Small intestine (tissue), 16 donors: ENCODE measurements at places on chromosomes 2 and 18.

- H3K27ac ChIP-seq: no peak overlapping the region
- DNase-seq: peak; percentile 36
- H3K27me3 ChIP-seq: no peaks in the 10 kb centered on the region
- peaks cover 10% of the 10 kb centered on the region for H3K4me1 ChIP-seq
- no peak overlapping the region for H3K4me3 ChIP-seq
These were observed 105.8 kb upstream of the LYPD6 start for GRCh38 chr2:149224543-149224942.

- H3K36me3 ChIP-seq: no peaks in the 10 kb centered on the region
- no peaks in the 10 kb centered on the region for H3K4me1 ChIP-seq
These were observed 437.2 kb upstream of the PKDCC start for GRCh38 chr2:41610501-41611190.

DNA sequence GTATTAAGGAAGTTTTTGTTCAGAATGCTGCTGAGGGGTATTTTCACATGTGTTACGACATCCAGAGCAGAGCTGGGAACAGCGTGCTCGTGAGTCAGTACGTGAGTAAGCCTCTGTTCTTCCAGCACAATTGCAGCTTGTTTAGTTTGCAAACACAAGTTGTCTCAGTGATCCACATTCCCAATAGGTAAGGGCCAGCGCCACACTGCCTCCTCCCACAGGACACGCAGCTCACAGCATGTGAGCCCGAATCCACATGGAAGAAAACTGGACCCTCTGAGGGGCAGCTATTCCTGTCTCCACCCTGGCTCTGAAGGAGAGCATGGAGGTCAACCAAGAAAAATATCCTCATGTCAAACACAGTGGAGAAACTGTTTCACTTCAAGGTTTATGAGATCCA is 173.9 kb upstream of the PID1 start:
- DNase-seq: no peak
- H3K4me3 ChIP-seq: no peak overlapping the region
- H3K4me1 ChIP-seq: no peaks in the 10 kb centered on the region
- H3K27me3 ChIP-seq: no peaks in the 10 kb centered on the region
- peak overlapping the region; percentile 6 for H3K27ac ChIP-seq

DNA sequence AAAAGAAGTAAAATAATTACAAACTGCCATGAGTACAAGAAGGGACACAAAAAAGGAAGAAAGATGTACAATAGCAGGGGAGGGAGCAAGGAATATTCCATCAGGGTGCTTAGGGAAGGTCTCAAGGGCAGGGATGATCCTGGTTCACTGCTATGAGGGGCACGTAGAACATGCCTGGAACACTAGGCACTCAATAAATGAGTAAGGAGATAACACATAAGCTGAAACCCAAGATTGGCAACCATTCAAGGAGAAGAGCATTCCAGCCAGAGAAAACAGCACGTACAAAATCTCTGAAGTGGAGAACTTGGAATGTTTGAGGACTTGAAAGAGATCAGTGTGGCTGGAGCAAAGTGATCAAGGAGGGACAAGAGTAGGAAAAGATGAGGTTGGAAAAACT is 103.2 kb downstream of the FAM161A start:
- no peaks in the 10 kb centered on the region for H3K36me3 ChIP-seq
- no peak for DNase-seq
- no peak overlapping the region for H3K27ac ChIP-seq

DNA sequence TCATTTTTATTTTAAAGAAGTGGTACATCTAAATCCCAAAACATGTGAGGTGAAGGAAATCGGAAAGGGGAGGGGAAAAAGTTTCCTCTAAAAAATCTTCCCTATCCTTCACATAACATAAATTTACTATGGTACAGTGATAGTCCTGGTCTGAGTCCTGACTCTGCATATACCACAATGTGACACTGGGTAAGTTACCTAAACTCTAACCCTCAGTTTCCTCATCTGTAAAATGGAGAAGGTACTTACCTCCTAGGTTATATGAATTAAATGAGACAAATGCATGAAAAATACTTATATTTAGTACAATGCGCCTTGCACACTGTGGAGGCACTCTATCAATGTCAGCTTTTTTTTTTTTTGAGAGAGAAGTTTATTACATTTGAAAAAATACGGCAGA is 42.3 kb downstream of the TRAK2 start:
- no peak overlapping the region for H3K4me3 ChIP-seq
- H3K27me3 ChIP-seq: no peaks in the 10 kb centered on the region
- H3K36me3 ChIP-seq: peaks cover 2% of the 10 kb centered on the region

- H3K27me3 ChIP-seq: no peaks in the 10 kb centered on the region
- H3K4me1 ChIP-seq: no peaks in the 10 kb centered on the region
- no peak overlapping the region for H3K4me3 ChIP-seq
- no peaks in the 10 kb centered on the region for H3K36me3 ChIP-seq
- H3K27ac ChIP-seq: no peak overlapping the region
These were observed 147.7 kb downstream of the WDPCP start for GRCh38 chr2:63440612-63441011.

GRCh38 chr18:45962866-45963265 is 4.3 kb downstream of the EPG5 start:
- H3K27ac ChIP-seq: no peak overlapping the region
- no peaks in the 10 kb centered on the region for H3K36me3 ChIP-seq
- H3K4me3 ChIP-seq: no peak overlapping the region
- no peak for DNase-seq

- no peak overlapping the region for H3K4me3 ChIP-seq
- no peak overlapping the region for H3K27ac ChIP-seq
- no peak for DNase-seq
- no peaks in the 10 kb centered on the region for H3K4me1 ChIP-seq
- no peaks in the 10 kb centered on the region for H3K36me3 ChIP-seq
These were observed 367.1 kb downstream of the ZEB2 start for GRCh38 chr2:144152817-144153271.

DNA sequence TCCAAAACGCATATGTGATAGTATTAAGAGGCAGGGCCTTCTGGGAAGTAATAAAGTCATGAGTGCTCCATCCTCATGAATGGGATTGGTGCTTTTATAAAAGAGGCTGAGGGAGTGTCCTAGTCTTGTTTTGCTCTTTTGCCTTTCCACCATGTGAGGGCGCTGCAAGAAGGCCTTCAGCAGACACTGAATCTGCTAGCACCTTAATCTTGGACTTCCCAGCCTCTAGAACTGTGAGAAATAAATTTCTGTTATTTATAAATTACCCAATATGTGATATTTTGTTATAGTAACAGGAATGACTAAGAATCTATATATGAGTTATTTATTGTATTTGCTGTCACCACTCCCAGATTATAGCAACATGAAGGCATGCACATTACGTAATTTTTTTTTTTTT is 63.5 kb downstream of the PLA2R1 start:
- H3K27ac ChIP-seq: no peak overlapping the region
- no peaks in the 10 kb centered on the region for H3K4me1 ChIP-seq
- no peak overlapping the region for H3K4me3 ChIP-seq
- peaks cover 9% of the 10 kb centered on the region for H3K36me3 ChIP-seq
- no peaks in the 10 kb centered on the region for H3K27me3 ChIP-seq

DNA sequence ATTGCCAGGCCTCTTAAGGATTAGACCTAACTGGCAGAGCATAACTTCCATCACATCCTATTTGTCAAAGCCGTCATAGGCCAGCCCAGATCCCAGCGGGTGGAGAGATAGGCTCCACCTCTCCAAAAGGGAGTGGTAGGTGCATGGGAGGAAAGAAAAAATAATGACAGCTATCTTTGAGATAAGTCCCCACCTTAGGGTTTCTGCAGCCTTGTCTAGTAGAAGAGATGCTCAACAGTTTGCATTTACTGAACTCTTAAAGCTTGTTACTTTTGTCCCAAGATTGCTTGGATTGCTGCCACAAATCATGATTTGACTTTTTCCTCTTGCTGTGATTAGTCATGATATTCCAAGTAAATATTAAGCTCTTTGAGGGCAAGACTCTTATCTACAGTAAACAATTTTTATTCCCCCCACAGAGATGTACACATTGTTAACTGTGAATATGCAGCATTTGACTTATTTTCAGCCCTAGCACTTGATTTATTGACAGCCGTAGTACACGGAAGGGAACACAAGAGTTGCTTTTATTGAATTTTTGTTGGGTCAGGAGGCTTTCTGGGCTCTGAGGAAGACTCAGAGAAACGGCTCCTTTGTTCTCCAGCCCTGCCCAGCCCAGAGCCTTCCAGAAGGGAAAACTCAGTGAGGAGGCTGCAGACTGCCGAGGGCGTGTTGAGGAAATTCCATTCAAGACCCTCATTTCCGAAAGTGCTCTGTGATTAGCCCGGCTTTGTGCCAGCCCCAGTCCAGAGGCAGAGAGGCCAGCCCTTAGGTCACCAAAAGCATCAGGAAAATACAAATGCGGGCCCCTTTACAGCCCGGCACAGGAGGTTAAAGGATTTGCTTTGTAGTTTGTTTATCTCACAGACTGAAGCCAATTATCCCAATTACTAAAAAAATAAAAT is 75.5 kb upstream of the ZNF532 start:
- no peak overlapping the region for H3K4me3 ChIP-seq
- H3K4me1 ChIP-seq: peaks cover 23% of the 10 kb centered on the region
- no peaks in the 10 kb centered on the region for H3K36me3 ChIP-seq
- peak overlapping the region; percentile 33 for H3K27ac ChIP-seq
- peak; percentile 36 for DNase-seq
- no peaks in the 10 kb centered on the region for H3K27me3 ChIP-seq

DNA sequence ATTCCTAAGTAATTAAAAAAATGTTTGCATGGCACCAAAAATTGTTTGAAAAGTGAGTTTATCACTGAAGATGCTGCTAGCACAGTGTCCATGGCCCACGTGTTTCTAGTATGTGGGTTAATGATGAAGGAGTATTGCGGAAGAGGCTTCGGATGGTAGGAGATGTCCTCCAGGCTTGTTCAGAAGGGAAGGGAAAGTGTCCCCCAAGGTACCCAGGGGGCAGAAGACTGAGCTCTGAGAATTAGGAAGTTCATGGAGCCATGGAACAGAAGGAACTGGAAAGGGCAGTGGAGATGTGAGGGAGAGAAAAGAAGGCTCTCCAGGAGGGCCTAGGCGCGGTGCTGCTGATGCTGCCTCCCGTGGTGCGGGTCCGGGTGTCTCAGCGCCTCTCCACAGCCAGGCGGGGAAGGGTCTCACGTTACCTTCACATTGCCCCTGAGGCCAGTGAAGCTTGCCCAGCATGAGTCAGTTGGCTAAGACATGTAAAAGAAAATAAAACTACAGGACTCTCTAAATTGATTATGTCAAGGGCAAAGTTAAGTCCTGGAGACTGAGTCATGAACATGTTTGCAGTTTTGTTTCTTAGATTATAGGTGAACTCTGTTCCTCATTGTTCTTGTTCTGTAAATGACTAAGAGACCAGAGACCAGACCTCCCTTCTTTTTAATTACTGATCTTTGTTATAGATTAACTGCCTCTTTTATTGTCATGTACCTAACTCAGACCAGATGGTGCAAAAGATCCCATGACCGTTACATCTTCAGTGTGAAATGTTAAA is 89.0 kb downstream of the MTCL1 start:
- H3K27me3 ChIP-seq: no peaks in the 10 kb centered on the region
- no peak overlapping the region for H3K4me3 ChIP-seq
- peak; percentile 93 for DNase-seq
- H3K36me3 ChIP-seq: no peaks in the 10 kb centered on the region

DNA sequence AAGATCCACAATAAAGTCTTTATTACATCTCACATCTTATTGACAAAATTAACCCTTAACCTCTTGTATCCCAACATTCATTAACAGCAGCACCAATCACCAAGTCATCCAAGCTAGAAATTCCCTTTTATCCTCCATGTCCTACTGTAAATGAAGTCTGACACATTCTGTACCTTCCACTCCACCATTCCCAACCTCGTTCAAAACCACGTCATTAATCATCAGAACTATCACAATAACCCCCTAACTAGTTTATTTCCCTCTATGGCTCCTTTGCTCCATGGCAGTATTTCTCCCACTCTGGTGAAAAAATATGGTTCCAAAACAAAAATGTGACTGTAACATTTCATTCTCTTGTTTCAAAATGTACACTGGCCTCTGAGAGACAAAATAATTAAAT is 1626.2 kb downstream of the LRP1B start:
- H3K27me3 ChIP-seq: no peaks in the 10 kb centered on the region
- no peaks in the 10 kb centered on the region for H3K4me1 ChIP-seq
- no peak overlapping the region for H3K4me3 ChIP-seq
- H3K36me3 ChIP-seq: no peaks in the 10 kb centered on the region
- no peak overlapping the region for H3K27ac ChIP-seq
- no peak for DNase-seq

DNA sequence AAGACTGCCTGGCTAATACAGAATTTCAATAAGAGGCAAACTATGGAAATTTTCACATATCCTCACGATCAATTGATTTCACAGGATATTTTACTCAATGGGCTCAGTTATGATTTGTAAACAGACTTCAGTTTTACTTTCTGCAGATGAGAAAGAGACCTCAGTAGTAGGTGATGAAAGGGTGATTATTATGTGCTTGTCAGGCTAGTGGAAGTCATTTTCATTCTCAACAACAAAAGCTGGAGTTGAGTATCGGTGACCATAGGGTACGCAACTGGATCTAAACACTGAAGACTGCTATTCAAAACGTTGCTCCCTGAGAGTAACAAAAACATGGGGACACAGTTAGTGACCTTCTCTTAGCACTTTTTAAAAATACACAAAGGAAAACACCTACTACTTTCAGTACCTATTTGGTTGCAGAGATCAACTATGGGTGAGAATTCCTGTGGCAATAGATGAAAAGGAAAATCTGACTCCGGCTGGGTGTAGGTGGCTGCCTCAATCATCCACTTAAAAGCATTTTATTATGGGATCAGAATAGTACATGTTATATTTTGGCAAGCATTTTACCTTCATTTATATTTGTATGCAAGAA is 126.2 kb upstream of the VRK2 start:
- no peak for DNase-seq
- no peak overlapping the region for H3K4me3 ChIP-seq
- no peaks in the 10 kb centered on the region for H3K4me1 ChIP-seq
- H3K27me3 ChIP-seq: no peaks in the 10 kb centered on the region
- no peak overlapping the region for H3K27ac ChIP-seq

DNA sequence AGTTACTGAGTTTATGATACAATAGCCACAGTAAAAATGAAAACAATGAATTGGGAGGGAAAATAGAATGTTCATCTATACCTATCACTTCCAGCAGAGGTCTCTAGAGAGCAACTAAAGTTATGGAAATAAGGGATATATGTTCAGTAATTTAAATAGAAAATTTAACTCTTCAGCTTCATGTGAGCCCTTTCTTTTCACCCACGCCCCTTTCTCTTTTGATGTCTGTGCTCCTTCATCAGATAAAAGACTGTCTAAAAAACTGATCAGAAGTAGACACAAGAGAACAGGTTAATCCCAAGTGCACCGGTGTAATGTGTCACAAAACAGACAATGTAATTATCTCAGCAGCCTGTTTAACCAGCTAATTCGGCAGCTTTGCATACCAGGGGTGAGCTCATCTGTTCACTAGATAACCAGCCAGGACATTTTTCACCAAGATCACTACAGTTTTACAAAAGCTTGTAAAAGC is 238.5 kb upstream of the ERBB4 start:
- no peaks in the 10 kb centered on the region for H3K36me3 ChIP-seq
- H3K4me1 ChIP-seq: no peaks in the 10 kb centered on the region
- H3K4me3 ChIP-seq: no peak overlapping the region
- peak; percentile 45 for DNase-seq

- H3K27ac ChIP-seq: no peak overlapping the region
- H3K4me1 ChIP-seq: no peaks in the 10 kb centered on the region
- no peaks in the 10 kb centered on the region for H3K27me3 ChIP-seq
- H3K36me3 ChIP-seq: no peaks in the 10 kb centered on the region
- no peak overlapping the region for H3K4me3 ChIP-seq
These were observed 207.0 kb downstream of the HNMT start for GRCh38 chr2:138171244-138171643.
